Mucosa of gallbladder (tissue), 1 donor: ENCODE measurements at places on chromosomes 3 and 15.

GRCh38 chr15:39260391-39260790, 320.5 kb upstream of the THBS1 start:
- no peak for DNase-seq

- DNase-seq: no peak
These were observed 246.2 kb downstream of the LRTM1 start for GRCh38 chr3:54681706-54682105.

- no peak for DNase-seq
These were observed 180.6 kb downstream of the IL5RA start for GRCh38 chr3:2929574-2929973.

DNA sequence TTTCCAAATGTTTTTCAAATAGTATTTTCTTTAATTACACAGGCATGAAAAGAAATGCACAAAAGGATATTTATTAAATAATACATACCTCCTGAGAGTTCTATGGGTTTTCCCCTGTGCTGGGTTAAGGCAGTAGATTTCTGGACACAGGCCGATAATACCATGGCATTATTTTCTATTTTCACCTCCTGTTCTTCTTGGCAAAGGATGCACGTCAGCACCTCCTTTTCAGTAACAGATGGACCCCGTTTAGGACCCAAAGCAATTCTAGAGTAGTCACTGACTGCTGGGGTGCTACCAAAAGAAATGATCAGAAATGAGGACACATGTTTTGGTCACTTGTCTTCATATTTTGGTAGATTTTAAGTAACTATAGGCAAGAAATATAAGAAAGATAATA, 86.4 kb upstream of the TTBK2 start:
- no peak for DNase-seq

DNA sequence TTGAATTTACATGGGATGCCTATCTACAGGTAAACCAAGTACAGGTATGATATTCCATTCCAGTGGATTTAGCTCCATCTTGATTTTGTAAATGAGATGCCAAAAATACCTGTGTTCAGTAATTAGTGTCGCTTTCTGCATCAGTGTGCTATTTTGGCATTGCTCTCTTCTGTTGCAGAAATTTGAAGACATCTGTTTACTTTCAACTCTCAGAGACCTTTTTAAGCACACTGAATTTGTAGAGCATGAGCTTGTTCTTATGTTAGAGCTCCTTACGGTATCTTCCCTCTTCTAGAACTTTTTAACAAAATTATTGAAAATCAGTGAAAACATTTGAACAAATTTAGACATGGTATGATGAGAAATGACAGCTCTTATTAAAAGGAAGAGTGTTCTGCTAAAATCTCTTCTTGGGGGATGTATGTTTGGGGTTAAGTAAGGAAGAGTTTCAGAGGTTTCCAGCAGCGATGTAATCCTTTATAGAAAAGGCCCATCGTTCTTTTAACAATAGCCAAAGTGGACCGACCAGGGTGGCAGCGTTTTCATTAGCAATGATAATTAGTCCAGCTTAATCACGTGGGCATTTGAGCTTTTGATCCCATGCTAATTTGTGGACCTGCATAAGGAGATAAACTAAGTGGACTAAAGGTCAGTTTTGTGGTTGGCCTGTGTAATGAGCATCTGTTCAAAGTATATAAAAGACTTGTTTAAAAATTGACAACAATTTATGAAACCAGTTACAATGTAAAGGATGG, 385.4 kb downstream of the PTPRG start:
- DNase-seq: no peak

DNA sequence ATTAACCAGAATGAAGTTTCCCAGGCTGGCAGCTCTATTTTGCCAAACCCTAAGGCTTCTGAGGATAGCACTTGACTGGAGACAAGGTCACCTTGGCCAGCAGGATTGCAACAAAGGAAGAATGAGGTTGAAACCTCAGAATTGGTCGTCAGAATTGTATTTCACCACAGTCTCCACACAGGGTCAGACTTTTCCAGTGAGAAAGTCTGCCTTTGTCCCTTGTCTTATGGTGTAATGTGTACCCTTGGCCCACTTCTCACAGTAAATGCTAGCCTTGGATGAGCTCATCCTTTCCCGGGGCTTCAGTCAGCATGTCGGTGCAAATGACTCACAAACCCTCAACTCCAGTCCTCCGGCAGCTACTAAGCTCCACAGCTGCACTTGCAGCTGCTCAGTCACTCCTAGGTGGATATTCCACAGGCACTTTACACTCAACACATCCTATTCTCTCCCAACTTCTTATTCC, 19.7 kb downstream of the SSR3 start:
- DNase-seq: peak; percentile 65

DNA sequence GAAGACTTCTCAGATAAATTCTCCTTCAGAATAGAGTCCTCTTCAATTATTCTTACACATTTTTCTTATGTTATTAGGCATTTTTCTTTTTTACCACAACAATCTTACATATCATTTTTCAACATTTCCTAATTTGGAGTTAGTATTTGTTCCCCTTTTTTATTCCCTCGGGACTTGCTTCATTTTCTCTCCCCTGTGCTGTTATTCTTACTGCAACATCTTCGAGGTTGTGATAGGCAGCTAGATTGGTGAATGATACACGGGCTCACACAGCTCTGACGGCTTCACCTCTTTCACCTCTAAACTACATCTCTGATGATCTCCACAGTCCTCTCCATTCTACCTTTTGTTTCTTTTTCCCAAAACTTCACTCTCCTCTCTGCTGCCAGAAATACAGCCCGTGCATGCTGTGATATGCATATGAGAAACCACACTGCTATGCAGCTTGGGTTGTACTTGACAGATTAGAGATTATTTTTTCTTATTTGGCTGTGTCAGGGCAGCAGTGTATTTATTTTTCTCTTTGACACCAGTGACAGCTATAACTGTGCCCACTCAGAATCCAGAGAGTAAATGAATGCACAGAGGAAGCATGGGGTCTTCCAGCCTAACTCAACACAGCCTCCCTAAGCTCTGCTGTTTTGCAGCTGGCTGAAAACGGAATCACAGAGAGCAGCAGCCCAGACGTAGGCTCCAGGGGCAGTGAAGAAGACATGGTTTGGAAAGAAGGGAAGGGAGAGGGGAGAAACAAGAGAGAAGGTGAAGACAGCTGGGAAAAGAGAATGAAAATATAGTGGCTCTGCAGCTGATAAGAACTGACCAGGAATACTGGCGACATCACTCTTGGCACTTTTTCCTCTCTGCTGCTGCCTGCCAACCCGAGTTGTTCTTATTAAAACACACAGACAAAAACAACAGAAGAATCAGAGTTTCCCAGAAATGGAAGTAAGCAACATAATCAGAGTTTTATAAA, 61.8 kb downstream of the SLC9A9 start:
- peak; percentile 29 for DNase-seq

GRCh38 chr3:156725682-156726081, 51.3 kb downstream of the TIPARP start:
- DNase-seq: no peak

- no peak for DNase-seq
These were observed 22.8 kb downstream of the RTP3 start for GRCh38 chr3:46520531-46520930.

DNA sequence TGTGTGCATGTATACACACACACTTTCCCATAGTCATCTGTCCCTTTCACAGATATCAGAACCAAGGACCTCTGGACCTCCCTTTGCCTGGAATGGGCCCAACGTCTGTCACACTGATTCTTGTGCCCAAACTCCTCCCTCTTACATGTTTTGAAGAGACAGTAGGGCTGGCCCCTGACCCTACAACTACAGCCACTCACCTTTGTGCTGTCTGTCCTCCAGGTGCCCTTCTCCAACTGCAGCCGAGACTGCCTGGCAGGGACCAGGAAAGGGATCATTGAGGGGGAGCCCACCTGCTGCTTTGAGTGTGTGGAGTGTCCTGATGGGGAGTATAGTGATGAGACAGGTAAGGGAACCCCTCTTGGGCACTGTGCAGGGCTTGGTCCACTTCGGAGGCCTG, 43.2 kb upstream of the CSTA start:
- DNase-seq: no peak

DNA sequence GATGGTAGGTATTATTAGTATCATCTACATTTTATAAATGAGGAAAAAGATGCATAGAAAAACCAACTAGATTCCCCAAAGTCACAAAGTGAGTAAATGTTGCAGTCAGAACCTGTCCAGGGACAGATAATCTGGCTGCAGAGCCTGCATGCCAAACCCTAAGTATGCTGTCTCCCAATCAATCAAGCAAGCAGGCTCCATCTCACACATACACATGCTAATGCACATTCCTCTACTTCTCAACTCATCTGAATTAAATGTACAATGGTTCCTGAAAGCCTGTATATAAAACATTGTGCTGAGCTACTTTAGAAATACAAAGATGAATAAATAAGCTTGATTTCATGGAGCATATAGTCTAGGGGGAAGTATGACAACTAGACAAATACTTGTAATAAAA, 101.0 kb downstream of the CBLB start:
- DNase-seq: no peak

GRCh38 chr3:110774496-110775265, 296.9 kb upstream of the NECTIN3 start:
- no peak for DNase-seq

- no peak for DNase-seq
These were observed 164.1 kb upstream of the LRRFIP2 start for GRCh38 chr3:37338500-37338899.

- DNase-seq: no peak
These were observed 99.8 kb downstream of the TRIM69 start for GRCh38 chr15:44836094-44836493.
